Ascending aorta (tissue), 2 donors: ENCODE measurements at places on chromosomes 1 and 21. TPM values are rescaled to one million over a fixed set of nuclear protein-coding genes. Genes with fewer than 3 reads are reported as not detected.

GRCh38 chr1:6329851-6330250 lies 63.7 kb downstream of the ACOT7 start:
- DNase-seq: no peak

The BEND5 gene
- 3.4 TPM for total RNA-seq

- no peak for DNase-seq
Observed at GRCh38 chr1:23613191-23614031, 54.1 kb upstream of the ID3 start.

DNA sequence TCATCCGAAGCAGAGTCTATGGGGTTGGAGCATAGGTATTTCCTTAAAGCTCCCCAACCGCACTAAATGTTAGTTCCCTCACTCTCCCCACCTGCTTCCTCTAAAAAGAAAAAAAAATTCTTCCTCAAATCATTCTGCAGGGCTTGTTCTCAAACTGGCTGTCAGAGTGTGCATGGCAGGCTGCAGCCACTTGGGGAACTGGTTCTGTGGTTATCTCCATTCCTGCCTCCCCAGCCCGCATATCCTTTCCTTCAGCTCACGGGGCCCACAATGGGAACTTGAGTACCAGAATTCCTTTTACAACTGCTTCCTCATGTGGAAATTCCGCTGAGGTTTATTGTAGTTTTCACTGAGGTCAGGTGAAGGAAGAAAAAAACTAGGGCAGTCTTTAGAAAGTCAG lies 159.2 kb downstream of the PIGK start:
- DNase-seq: no peak

DNA sequence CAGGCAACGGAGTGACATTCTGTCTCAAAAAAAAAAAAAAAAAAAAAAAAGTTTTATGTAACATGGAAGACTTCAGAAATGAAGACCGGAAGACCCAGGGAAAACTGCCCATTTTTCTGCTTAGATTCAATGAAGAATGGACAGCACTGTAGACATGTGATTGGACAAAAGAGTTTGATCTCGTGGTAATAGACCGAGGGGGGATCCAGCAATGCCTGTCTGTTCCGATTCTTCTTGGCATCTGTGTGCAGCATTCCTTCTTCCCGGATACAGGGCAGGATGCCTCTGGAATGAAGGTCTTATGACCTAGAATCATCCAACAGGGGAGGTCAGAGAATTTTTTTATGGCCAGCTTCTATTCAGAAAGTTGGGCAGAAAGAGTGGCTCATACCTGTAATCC lies 5.6 kb upstream of the LYST start:
- DNase-seq: no peak

The RGL1 gene
- total RNA-seq: 23.1 TPM

- DNase-seq: no peak
Observed at GRCh38 chr1:117097443-117097842, 24.1 kb downstream of the TRIM45 start.

DNA sequence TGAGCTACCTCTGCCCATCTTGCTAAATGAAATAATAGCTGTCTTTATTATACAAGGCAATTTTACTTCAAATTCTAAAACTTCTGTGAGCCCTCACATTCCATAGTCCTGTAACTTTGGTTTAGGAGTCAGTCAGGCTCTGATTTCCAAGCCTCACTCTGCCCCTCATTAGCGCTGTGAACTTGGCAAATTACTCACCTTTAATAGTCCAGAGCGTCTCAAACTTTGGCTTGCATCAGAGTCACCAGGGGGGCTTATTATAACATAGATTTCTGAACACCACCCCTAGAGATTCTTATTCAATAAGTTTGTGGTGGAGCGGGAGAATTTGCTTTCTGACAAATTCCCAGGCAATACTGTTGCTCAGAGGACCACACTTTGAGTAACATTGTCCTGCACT lies 126.2 kb upstream of the FGGY start:
- no peak for DNase-seq

GRCh38 chr1:62962014-62962812 lies 178.3 kb downstream of the ATG4C start:
- no peak for DNase-seq

DNA sequence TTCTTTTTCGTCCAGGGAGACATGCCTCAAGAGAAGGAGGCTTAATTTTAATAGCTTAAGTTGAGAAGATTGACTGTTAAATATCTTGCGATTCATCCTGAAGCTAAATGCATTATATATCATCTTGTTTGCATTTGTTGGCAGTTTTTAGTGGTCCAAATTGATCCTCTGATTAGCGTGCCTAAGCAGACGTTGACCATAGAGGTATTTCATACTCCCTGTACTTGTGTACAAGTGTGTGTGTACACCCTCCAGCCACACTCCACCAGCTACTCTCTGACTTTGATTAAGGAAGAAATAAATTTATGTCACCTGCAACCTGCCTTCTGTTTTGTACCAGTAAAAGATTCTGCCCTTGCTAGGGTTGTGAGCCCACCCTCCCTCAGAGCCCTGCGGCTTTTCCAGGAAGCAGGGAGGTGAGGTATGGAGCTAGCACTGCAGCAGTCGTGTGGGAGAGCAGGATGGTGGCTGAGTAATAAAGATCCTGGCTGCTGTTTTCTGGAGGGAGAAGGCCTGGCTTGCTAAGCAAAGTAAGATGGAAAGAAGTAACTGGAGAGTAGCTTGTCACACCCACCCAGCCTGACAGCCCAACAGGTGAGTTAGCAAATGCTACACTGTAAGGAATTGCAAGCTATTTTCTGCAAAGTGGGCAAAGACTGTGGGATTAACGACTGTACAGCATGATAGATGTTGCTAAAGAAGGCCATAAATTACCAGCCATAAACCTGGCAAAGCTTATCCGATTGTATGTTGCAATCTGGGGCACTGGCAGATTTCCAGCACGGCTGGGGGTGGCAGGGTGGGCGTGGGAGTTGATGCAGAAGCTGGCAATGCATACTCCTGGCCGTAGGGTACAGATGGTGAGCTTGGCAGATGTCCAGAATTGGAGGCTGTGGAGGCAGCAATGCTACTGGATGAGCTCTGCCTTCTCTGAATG lies 170.2 kb downstream of the TNR start:
- no peak for DNase-seq

The TESK2 gene
- 0.32 TPM for total RNA-seq

GRCh38 chr1:6625584-6626149 lies 999 bp downstream of the THAP3 start:
- no peak for DNase-seq

- peak; percentile 45 for DNase-seq
Observed at GRCh38 chr1:30475201-30475600, 248.2 kb downstream of the MATN1 start.

DNA sequence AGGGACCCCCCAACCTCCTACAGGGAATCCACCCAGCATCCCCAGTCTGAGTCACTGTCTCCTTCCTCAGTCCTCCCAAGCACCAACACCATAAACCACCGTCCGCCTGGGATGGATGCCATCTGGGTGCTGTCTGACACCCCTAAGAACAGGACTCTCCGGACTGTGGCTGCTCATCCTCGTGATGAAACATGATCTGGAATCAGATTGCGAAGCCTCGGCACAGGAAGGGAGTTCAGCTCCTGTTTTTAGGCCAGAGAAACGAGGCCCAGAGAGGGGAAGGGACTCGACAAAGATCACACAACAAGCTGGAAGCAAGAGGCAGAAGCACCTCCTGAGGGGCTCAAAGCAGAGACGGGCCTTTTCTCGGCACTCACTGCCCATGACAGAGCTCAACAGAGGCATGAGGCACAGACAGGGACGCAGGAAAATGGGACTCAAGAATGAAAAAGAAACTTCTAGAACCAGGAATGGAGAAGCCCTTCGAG lies 8.4 kb downstream of the KCNN3 start:
- DNase-seq: no peak

The CHIA gene
- total RNA-seq: not detected

The FNDC5 gene
- 8.9 TPM for total RNA-seq

The FAAH gene
- 6.0 TPM for total RNA-seq

GRCh38 chr1:159891275-159892157 lies 8.4 kb downstream of the CFAP45 start:
- peak; percentile 90 for DNase-seq

The TMEM82 gene
- total RNA-seq: not detected

DNA sequence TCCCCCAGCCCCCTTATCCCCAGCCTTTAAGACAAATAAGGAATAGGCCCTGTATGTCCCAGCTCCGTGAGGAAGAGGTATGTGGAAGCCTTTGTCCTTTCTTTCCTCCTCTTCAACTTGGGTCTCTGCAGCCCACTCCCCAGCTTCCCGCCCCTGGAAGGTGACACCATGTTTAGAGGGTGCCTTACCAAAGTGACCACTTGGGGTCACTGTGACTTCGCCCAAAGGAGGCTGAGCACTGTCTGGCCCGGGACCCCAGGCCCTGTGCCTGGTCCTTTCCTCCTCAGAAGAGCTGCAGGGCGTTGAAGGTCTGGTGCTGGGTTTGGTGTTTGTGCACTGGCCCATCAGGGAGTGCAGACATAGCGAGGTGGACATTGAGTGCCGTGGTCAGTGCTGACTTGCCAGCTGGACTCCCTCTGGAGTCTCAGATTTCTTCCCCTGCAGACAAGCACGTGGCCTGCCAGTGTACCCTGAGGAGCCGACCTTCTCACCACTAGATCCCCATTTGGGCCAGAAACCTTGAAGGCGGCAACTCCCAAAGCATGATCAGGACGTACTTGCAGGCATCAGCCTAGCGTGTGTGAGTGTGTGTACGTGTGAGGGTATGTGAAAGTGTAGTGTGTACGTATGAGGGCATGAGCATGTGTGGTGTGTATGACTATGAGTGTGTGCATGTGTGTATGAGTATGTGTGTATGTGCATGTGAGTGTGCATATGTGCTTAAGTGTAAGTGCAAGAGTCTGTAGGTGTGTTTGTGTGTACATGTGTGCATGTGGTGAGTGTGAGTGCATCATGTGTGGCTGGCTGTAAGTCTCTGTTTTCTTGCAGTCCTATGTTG lies 181.4 kb upstream of the KIAA0040 start:
- no peak for DNase-seq

The PODN gene
- total RNA-seq: 245 TPM

DNA sequence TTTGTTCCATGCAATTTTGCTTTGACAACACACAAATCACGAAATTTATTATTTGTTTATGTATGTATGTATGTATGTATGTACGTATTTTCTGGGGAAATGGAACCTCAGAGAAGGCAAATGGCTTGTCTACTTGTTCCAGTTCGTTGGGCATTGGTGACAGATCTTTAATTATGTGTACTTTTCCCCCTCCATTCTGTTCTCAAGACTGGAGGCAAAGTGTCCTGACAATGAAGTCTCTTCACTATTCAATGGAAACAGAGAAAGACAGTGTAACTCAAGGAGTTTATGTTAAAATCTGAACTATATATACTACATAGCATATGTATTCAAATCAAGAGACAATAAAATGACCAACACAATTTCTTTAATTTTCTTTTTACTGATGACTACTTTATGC lies 245.7 kb upstream of the PTBP2 start:
- no peak for DNase-seq

DNA sequence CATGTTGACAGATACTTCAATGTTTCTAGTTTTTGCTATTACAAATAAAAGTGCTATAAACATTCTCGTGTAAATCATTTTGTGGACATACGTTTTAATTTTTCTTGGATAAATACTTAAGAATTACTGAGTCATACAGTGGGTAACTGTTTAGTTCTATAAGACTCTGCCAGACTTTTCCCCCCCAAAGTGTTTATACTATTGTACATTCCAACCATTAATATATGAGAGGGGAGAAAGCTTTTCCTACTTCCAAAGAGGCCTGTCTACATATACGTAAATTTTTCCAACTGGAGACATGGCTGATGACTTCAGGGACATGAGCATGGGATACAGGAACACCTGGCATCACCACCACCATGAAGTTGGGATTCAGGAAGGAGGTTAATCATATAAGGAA lies 17.0 kb upstream of the REG4 start:
- no peak for DNase-seq

GRCh38 chr1:152344438-152344837 lies 15.4 kb downstream of the FLG2 start:
- no peak for DNase-seq
